ENCODE measurements at places on chromosomes 7 and 10. TPM values are rescaled to one million over a fixed set of nuclear protein-coding genes. Genes with fewer than 3 reads are reported as not detected.

DNA sequence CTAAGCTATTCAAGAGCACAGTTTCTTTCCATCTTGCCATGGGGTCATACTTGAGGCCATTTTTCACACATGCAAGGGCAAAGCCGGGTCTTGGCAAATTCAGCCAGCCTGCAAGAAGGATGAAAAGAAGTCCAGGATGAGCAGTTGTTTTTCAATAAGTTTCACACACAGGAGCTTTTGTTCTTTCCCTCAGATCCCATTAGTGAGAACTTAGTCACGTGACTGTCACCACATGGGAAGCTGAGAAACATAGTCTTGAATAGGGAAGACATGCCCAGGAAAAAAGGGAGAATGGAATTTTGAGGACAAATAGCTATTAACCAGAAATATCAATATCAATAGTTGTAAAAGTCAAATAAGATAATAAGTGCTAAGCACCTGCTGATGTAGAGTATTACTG is 137.7 kb downstream of the AHR start:
- DNase-seq = no peak

GRCh38 chr10:94156453-94156852 is 162.7 kb downstream of the PLCE1 start:
- no peak for DNase-seq

ACTL6B gene
- 2.4 TPM for total RNA-seq

SLC35G1 gene
- 10.7 TPM for total RNA-seq

PRPS1L1 gene
- total RNA-seq = not detected

All from neural crest cell (in vitro differentiated cells).